ENCODE measurements at places on chromosomes 11 and 22.

GRCh38 chr11:26474401-26474800, 97.7 kb downstream of the MUC15 start:
- DNase-seq, result no peak

DNA sequence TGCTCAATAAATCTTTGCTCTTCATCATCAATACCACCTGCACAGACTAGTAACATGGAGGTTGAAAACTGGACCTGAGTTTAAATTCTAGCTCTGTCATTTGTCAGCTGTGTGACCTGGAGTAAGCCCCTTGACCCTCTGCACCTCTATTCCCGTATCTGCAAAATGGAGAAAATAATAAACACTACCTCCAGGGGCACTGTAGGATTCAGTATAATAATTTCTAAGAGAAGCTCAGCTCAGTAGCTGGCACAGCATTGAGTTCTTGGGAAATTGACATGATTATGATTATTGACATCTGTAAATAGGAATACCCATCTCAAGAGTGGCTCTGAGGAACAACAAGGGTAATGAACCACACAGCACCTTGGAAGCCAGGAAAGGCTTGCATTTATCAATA, 78.4 kb downstream of the MN1 start:
- DNase-seq, result no peak

DNA sequence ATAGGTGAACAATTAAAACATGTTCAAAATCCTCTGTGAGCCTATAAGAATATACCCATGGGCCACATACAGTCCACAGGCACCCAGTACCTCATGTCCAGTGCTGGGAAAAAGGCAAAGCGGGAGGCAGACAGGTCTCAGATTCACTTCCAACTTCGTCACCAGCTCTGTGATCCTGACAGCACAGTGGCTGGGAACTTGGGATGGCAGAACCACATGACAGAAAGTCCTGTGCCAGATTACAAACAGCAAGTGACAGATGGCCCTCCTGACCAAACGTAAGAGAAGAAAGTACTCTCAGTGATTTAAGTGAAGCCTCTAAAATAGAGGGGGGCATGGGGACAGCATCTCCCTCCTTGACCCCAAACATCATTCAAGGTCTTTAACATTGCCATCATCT, 5.8 kb downstream of the SLC1A2 start:
- DNase-seq, result no peak

GRCh38 chr11:105192115-105192514, 52.5 kb upstream of the CARD18 start:
- DNase-seq, result no peak

DNA sequence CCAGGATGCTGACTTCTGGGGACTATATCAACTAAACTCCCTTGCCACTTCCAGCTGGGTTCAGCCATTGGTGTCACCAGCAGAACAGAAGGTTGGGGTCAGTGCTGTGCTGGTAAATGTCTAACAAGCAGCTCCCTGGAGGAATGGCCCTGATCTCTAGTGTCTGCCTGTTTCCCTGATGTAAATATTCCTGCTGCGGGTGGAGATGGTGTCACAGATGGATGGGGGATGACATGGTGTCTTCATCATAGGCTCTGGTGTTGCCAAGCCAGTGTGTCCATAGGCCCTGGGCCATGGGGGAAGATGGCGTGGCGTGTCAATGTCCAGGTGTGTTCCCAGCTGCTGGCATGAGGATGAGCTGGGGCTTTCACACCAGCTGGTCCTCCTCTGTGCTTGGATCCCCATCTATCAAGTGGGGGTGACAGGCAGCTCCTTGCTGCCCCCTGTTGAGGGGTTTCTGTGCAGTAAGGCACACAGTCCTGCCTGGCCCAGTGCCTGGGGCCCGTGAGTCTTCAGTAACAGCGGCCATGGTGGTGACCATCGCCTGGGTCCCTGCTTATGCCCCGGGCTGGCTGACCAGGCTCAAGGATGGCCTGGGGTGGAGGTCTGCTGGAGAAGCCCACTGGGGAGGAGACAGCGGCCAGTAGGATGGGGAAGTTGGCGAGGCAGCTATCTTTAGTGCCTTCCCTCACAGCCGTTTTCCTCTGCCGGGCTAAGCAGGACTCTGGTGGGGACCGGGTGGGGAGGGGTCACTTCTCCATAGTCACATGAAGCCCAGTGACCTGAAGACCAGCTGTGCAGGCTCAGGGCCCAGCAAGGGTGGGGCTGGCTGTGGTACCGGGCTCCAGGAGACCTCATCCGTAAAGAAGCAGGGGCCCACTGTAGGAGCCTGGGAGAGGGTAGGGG, 12.7 kb downstream of the RPL3 start:
- peak; percentile 57 for DNase-seq

Measured in nephron progenitor cell (in vitro differentiated cells).